ENCODE measurements at places on chromosomes 3 and 15. TPM values are rescaled to one million over a fixed set of nuclear protein-coding genes. Genes with fewer than 3 reads are reported as not detected.
A peak's percentile ranks its signal among the peaks of the same experiment; 100 is the strongest.

- DNase-seq = no peak
- H3K27me3 ChIP-seq = no peaks in the 10 kb centered on the region
- no peaks in the 10 kb centered on the region for H3K4me1 ChIP-seq
- H3K4me3 ChIP-seq = no peak overlapping the region
- no peaks in the 10 kb centered on the region for H3K36me3 ChIP-seq
Measured at GRCh38 chr3:39970982-39971381, 161.6 kb downstream of the MYRIP start.

GRCh38 chr15:68295014-68295805, 17.7 kb downstream of the FEM1B start:
- peak; percentile 42 for DNase-seq
- H3K36me3 ChIP-seq = peaks cover 65% of the 10 kb centered on the region
- no peak overlapping the region for H3K4me3 ChIP-seq
- H3K27me3 ChIP-seq = no peaks in the 10 kb centered on the region

DNA sequence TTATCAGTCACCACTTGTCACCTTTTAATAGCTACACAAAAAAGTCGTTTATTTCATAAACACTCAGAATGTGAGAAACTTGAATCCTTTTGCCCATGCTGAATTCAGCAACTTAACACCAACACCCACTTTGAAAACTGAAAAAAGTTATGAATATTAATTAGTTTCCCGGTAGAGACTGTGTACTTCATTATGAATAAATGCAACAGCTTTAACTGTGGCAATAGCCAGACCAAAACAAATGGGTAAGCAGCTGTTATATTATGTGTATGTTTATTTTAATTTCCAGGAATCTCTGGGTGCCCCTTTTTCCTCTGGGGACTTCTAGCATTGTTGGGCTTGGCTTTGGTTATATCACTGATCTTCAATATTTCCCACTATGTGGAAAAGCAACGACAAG, 7.8 kb downstream of the TRAT1 start:
- no peaks in the 10 kb centered on the region for H3K27me3 ChIP-seq
- no peaks in the 10 kb centered on the region for H3K4me1 ChIP-seq
- no peak overlapping the region for H3K4me3 ChIP-seq
- H3K36me3 ChIP-seq = no peaks in the 10 kb centered on the region

GRCh38 chr3:42600958-42601675, 631 bp downstream of the NKTR start:
- peak; percentile 90 for DNase-seq
- H3K27ac ChIP-seq = peak overlapping the region; percentile 98
- H3K4me1 ChIP-seq = peaks cover 34% of the 10 kb centered on the region

Gene ITIH1
- not detected for total RNA-seq

DNA sequence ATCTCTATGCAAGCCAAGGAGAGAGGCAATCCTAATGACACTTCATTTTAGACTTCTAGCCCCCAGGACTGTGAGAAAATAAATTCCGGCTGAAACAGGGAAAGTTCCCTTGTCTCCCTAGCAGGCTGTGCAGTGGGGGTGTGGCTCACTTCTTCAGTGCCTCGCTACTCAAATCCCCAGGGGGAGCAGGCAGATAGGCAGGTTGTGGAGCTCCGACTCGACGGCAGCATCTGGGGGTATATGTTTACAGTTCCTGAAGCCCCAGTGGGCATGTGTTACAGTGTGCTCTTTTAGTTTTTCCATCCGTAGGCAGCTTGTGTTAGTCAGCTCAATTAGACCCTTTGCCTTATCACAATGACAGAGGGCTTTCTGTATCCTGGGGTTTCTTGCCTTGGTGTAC, 836.5 kb downstream of the PDCD6IP start:
- no peak overlapping the region for H3K4me3 ChIP-seq
- no peaks in the 10 kb centered on the region for H3K4me1 ChIP-seq
- no peak overlapping the region for H3K27ac ChIP-seq
- H3K36me3 ChIP-seq = no peaks in the 10 kb centered on the region
- no peaks in the 10 kb centered on the region for H3K27me3 ChIP-seq

DNA sequence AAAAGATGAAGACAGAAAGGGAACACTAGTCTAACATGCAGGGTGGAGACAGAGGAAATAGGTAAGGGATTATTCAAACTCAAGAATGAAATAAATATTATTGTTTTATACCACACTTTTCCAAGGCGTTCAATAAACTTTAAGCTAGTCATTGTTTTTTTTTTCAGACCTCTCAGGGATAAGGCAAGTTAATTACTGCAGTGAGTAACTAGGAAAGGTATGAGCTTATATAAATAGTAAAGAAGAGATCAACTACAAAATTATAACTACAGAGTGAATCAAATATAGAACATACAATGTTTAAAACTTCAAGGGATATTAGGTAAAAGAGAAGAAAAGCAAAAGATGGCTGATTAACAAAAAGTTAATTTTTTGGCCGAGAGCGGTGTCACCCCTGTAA, 31.5 kb upstream of the XXYLT1 start:
- 0 out of 2 replicates have a peak, but pooled peaks cover 7% of the 10 kb centered on the region for H3K4me1 ChIP-seq
- DNase-seq = peak; percentile 22
- H3K27me3 ChIP-seq = no peaks in the 10 kb centered on the region

DNA sequence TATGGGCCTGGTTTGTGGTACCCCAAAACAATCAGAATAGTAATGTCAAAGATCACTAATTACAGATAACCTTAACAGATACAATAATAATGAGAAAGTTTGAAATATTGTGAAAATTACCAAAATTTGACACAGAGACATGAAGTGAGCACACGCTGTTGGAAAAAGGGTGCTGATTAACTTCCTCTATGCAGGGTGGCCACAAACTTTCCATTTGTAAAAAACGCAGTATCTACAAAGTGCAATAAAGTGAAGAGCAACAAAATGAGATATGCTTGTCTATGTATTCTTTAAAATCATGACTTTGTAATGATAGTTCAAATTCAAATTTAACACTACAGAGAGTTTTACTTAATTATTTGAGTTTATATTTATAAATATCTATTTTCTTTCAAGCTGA, 7.6 kb upstream of the TIGIT start:
- no peak overlapping the region for H3K4me3 ChIP-seq
- H3K36me3 ChIP-seq = no peaks in the 10 kb centered on the region
- no peaks in the 10 kb centered on the region for H3K4me1 ChIP-seq
- H3K27me3 ChIP-seq = no peaks in the 10 kb centered on the region
- DNase-seq = no peak

DNA sequence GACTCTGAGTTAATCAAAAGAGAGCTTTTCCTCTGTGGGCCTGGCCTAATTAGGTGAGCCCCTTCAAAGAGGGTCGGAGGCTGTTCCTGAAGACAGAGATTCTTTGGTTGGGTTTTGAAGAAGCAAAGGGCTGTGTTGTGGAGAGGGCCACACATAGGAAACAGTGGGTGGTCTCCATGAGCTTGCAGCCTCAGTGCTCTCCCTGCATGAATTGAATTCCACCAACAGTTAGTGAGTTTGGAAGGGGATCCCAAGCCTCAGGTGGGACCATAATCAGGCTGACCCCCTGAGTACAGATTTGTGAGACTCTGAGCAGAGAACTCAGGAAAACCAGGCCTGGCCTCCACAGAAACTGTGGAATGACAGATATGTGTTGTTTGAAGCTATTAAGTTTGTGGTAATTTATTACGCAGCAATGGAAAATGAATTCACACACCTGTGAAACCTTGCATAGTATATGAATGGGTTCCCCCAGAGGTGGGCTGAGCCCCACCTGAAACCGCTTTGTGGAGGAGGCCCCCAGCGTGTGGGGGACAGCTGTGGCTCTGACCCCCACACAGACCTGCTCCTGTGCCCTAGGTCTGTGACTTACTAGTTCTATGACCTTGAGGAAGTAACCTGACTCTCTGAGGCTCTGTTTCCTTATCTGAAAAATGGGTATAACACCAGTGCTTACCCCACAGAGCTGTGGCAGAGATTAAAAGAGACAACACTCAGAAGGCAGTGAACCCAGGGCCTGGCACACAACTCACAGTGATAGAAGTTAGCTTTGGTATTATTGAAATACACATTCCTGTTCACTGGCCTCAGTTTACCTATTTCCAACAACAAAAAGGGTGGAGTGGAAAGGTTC, 431.3 kb downstream of the FOXP1 start:
- no peak overlapping the region for H3K27ac ChIP-seq
- H3K27me3 ChIP-seq = no peaks in the 10 kb centered on the region
- no peaks in the 10 kb centered on the region for H3K4me1 ChIP-seq
- H3K36me3 ChIP-seq = no peaks in the 10 kb centered on the region
- DNase-seq = no peak

Gene ADIPOQ
- total RNA-seq = not detected

DNA sequence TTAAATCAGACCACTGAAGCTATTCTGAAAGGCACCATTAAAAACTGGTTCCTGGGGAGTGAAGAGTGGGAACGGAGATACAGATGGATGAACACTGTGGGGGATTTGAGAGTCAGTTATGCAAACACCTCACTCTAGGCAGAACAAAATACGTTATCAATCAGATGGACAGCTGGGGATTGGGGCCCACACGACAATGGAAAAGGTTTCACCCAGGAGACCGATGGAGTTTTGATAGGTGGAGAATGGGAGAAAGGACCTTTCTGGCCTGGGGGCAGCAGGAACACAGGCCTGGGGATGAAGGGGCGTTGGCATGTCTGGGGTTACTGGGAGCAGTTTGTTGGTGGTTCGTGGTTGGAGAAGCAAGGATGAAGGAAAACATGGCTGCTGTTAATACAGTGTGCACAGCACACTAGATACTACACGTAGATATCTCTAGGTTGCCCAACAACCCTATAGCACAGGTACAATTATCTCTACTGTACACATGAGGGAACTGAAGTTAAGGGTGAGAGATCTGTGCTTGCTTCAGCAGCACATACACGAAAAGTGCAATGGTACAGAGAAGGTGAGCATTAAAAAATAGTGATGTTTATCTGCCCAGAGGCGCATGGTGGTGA, 16.5 kb downstream of the ST6GAL1 start:
- H3K36me3 ChIP-seq = no peaks in the 10 kb centered on the region
- H3K27me3 ChIP-seq = peaks cover 11% of the 10 kb centered on the region
- H3K4me3 ChIP-seq = no peak overlapping the region

DNA sequence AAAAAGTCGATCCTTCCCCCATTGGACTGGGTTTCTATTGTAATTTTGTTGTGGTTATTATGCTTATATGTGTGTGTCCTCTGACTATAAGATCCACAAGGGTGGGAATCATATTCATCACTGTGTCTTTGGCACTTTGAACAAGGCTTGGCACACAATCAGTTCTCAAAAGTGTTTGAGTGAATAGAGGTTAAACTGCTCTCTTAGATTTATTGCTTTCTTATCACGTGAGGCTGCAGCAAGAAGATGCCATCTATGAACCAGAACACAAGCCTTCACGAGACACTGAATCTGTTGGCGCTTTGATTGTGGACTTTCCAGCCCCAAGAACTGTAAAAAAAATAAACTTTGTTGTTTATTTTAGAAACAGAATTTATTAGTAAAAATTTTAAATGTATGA, 295.0 kb upstream of the MDFIC2 start:
- no peak overlapping the region for H3K27ac ChIP-seq
- no peaks in the 10 kb centered on the region for H3K27me3 ChIP-seq
- no peak for DNase-seq
- no peak overlapping the region for H3K4me3 ChIP-seq
- H3K36me3 ChIP-seq = no peaks in the 10 kb centered on the region

Gene NR2F2
- 5.9 TPM for total RNA-seq

All from GM23248 (cell line).